ENCODE measurements at places on chromosomes 11 and 22.
A peak's percentile ranks its signal among the peaks of the same experiment; 100 is the strongest.

- no peak for DNase-seq
These were observed 100.1 kb downstream of the DBX1 start for GRCh38 chr11:20060181-20060580.

- no peak for DNase-seq
These were observed 41.0 kb downstream of the C11orf58 start for GRCh38 chr11:16779436-16779835.

- DNase-seq, result no peak
These were observed 11.2 kb upstream of the DGKZ start for GRCh38 chr11:46335890-46336562.

DNA sequence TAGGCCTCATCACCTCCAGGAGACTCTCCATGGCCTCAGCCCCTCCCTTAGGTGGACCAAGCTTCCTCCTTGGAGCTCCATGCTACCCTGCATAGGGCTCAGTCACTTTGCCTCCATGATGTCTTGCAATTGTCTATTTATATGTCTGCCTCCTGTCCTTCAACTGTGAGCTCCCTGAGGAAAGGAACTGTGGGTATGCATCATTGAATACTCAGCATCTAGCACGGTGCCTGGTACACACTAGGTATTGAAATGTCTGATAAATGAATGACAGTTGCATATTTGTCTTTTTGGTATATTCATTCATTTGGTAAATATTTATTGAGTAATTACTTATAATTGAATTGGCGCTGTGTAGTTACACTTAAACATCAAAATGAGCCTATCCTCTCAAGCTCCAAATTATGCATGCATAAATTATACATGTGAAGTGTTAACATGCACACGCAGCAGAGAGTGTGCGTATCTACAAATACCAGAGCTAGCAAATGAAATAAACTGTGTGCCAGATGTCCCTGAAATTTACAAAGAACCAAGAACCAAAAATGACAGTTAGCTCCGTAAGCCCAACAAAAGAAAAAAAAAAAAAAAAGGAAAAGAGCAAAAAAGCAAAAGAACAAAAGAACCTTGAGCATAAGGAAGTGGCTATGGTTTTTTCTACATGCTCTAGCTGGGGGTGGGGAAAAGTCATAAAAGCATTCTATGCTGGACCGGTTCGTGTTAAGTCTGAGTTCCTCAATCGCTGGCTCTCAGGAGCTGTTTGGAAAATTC lies 25.2 kb downstream of the GRAP2 start:
- DNase-seq, result no peak

DNA sequence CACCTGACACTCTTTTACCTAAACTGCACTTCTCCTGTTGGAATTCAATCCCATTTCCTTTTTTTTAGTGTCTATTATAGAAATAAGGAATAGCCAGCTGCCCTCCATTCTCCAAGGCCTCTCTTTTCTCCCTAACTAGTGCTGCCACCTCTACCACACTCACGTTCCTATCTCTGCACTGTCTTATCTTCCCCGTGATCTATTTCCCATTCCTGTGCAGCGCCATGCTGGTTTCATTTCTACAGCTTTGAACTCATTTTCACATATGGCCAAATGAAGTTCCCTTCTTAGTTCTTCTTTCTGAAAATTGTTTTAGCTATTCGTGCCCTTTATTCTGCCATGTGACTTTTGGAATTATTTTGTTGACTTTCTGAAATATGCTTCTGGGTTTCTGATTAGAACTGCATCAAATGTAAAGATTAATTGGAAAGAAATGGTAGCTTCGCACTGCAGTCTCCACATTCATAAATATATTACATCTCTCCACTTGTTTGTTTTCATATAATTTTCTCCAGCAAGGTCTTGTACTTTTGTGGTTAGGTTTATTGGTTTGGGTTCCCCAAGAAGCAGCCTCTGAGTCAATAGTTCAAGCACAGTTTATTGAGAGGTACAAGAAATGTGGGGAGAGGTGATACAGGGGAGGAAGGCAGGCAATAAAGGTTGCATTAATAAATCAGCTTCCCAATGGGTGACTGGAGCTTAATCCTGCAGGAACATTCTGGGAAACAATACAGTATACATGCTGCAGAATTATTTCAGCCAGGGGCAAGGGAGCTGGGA lies 43.7 kb upstream of the DRD2 start:
- no peak for DNase-seq

DNA sequence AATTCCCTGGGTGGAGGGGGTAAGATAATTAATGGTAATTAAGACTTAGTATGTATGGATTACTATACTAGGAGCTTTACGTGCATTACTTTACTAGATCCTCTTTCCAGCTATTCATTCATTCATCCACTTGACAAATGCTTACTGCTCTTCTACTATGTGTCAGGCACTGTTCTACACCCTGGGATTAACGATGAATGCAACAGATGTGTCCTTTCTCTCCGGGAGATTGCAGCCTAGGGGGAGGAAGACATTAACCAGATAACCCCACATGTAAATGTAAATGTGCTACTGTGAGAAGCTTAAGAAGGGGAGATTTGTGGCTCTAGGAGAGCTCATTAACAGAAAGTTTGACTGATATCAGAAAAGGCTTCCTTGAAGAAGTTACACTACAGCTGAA lies 1.7 kb downstream of the ANKK1 start:
- no peak for DNase-seq

DNA sequence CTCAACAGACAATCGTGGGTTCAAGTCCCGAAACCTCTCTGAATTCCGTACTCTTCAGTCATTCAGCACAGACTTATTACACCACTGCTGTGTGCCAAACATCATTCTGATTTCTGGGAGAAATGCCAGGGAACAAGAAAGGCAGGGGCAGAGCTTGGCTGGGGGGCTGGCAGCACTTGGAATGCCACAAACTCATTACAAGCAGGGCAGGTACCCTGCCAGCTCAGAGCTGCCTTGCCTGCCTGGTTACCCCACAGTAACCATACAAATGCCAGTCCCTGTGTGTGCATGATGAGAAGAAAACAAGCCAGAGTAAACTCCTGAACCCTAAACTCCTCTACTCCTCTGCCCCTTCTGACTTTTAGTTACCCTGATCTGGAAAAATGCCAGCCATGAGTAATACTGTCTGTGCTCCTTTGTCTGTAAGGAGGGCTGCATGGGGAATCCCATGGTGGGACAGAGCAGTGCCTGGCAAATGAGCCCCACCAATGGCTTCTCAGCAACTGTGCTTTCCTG lies 6.9 kb upstream of the RAD9A start:
- no peak for DNase-seq

DNA sequence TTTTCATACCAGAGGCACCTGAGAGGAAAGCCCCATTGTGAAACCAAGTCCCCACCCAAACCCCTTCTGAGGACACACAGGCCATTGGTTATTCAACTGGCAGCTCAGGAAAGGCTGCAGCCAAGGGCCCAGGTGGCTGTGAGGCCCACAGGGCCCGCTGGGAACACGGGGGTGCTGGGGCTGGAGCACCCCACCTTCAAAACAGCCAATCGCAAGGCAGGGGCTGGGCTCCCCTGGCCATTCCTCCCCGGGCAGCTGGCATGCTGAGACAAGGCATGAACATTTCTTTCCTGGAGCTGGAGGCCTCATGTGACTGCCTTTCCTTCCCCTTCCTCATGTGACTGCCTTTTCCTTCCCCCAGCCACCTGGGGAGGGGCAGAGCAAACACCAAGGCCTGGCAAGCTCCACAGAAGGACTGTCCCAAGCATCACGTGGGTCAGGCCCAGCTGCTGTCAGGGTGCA lies 76.9 kb downstream of the PIWIL3 start:
- no peak for DNase-seq

- DNase-seq, result no peak
These were observed 58.4 kb downstream of the KIF18A start for GRCh38 chr11:28049338-28050216.

DNA sequence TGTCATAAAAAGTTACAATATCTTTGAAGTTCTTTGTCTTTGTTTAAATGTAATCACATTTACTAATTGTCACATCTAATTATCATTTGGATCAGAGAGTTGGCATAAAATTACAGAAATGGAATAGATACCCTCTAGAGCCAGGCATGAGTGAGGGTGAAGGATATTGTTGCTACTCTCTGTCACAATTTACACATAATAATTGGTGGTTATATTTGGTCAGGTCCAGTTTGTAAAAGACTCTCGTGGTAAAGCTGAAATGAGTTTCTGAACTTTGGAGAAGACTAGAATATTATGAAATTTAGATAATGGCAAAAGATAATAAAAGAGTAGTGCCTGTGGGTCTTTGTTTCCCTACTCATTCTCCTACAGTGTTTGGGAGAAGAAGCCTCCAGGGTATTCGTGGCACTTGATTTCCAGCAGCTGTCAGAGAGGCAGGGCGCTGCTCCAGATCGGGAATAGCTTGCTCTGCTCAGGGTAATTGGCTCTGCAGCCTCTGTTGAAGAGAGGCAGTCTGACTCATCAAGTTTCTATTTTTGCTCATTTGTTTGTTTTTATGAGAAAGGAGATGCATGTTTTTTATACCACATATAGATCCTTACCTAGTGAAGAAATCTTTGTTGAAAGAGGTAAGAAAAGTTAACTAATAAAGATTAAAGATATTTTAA lies 349.9 kb downstream of the CNTN5 start:
- peak; percentile 29 for DNase-seq

DNA sequence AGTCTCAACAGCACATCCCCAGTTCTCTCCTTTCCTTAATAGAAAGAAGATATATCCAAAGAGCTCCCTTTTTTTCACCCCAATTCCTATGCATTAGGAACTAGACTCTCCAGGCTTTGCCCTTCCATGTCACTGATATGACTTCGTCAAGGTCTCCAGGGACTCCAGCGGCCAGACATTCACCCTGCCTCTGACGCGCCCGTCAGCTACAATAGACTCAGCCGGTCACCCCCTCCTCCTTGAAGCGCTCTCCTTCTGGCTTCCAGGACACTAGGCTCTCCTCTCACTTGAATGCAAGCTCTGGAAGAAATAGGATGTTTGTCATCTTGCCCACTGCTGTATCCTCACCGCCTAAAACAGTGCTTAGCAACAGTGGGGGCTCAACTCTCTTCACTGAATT lies 14.9 kb upstream of the ELFN2 start:
- DNase-seq, result no peak

DNA sequence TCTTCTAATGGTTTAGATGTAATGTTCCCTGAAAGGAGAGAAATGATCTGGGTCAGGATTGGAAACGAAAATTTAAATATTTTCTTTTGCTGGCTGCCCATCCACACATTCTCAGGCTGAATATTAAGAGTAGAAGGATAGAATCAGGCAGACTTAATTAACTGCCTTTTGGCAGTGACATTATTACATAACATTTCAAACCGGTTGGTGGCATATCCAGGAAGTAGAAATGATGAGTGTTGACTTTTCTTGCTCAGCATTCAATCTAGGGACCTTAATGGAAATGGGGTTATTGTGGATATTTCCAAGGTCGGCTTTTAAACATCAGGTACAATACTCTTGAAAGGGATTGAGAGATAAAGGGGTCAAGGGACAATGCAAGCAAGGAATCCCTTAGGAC lies 677.4 kb upstream of the ARHGAP42 start:
- no peak for DNase-seq

DNA sequence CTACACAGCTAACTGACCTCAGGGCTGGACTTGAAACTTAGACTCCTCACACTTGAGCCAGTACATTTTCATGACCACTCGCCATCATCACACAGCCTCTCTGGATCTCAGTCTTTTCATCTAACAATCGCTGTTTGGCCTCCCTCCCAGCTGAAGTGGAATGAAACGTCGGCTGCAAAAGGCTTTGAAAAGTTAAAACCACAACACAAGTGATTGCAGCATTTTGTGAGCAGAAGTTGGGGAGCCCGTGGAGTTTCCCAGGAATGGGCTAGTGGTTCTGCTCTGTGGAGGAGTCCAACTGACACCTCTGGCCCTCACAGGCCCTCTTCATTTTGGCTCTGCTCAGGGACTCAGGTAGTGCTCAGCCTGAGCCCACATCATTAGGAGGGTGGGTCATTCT lies 35.9 kb upstream of the TRIM29 start:
- DNase-seq, result no peak

DNA sequence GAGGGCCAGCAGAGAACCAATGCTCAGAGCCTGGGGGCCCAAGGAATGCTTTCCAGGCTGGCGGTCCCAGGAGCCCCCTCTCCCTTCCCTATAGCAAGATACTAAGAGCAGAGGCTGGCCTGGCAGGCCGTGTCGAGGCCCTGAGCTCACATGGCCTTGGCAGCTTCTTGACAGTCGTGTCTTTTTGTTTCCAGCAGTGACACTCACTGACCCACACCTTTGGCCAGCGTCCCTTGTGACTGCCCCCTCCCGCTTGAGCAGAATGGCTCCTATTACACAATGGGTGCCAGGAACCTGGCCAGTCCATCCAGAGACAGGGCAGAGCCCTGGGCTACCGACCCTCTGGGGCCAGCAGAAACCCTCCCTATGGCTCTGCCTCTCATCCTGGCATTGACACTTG lies 6.4 kb upstream of the CCND1 start:
- no peak for DNase-seq

- no peak for DNase-seq
These were observed 20.5 kb upstream of the ETS1 start for GRCh38 chr11:128607819-128608218.

DNA sequence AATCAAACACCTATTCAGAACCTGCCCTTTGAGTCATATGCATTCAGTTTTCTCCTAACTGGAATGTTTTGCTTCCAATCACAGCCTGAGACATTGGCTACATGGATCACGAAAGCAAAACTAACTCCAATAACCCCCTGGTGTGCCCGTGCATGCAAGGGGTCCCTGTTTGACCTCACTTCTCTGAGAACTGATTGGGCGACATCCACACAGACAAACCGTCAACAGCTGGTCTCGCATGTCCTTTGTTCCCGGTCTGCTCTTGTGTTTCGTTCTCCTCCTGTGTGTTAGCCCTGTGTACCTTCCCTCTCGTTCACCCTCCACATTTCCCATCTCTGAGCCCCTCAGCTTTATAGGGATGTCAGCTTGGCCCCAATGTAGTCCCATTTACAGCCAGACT lies 67.2 kb upstream of the TTC12 start:
- DNase-seq, result no peak

DNA sequence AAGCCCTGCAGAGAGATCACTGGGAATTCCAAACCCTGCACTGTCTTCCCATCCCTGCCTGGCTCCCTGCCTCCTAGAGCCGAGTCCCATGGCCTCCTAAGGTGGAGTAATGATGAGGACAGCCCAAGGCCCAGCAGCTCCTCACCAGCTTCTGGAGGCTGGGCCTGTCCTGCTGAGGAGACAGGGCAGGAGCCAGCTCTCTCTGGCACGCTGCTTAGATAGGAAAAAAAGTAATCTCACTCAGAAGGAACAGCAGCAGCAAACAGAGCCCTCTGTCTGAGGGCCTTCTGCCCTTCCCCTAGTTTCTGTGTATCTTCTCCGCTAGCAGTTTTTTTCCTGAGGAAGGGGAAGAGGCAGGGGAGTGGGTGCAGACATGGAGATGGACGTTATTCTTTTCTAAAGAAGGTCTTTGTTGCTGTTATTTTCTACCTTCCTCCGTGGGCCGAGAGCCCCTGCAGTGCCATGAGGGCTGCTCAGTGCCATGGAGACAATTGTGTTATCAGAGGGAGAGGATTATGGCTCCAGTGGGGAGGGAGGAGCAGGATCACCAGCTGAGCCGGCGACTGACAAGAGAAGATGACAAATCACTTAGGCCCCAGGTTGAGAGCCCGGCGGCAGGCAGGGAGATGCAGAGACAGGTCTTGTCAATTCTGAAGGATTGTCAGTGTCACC lies 315.3 kb downstream of the BUD13 start:
- no peak for DNase-seq

GRCh38 chr11:33533386-33534052 lies 167.1 kb downstream of the C11orf91 start:
- DNase-seq, result no peak

- no peak for DNase-seq
These were observed at the start of gene MOV10L1 for GRCh38 chr22:50089682-50090411. TSS of gene MOV10L1 (plus strand) at chr22:50090006. CDS start at chr22:50090089, 83 bp downstream.
